ENCODE measurements at places on chromosomes 1 and 21. TPM values are rescaled to one million over a fixed set of nuclear protein-coding genes. Genes with fewer than 3 reads are reported as not detected.

The OR6K3 gene
- not detected for total RNA-seq

The STUM gene
- total RNA-seq = not detected

The KCNT2 gene
- total RNA-seq = not detected

The NES gene
- total RNA-seq = not detected

The KCNE1 gene
- total RNA-seq = 0.14 TPM

The RGS8 gene
- not detected for total RNA-seq

The NCF2 gene
- total RNA-seq = 5.4 TPM

The ADAMTS5 gene
- total RNA-seq = not detected

The MORC3 gene
- total RNA-seq = 17.4 TPM

The OR14A2 gene
- total RNA-seq = not detected

The F11R gene
- 12.8 TPM for total RNA-seq

The SPRR3 gene
- not detected for total RNA-seq

The KLHDC9 gene
- total RNA-seq = 0.46 TPM

The ORC1 gene
- total RNA-seq = 54.3 TPM

The CDCA8 gene
- total RNA-seq = 61.9 TPM

The SPRR5 gene
- not detected for total RNA-seq

The C1orf198 gene
- total RNA-seq = 5.8 TPM

The FCRL1 gene
- total RNA-seq = 0.74 TPM

Measured in activated naive CD8-positive, alpha-beta T cell treated with anti-CD3 and anti-CD28 coated beads for 36 hours (primary cell).